AG09309 (cell line): ENCODE measurements at places on chromosomes 12 and 14.

DNA sequence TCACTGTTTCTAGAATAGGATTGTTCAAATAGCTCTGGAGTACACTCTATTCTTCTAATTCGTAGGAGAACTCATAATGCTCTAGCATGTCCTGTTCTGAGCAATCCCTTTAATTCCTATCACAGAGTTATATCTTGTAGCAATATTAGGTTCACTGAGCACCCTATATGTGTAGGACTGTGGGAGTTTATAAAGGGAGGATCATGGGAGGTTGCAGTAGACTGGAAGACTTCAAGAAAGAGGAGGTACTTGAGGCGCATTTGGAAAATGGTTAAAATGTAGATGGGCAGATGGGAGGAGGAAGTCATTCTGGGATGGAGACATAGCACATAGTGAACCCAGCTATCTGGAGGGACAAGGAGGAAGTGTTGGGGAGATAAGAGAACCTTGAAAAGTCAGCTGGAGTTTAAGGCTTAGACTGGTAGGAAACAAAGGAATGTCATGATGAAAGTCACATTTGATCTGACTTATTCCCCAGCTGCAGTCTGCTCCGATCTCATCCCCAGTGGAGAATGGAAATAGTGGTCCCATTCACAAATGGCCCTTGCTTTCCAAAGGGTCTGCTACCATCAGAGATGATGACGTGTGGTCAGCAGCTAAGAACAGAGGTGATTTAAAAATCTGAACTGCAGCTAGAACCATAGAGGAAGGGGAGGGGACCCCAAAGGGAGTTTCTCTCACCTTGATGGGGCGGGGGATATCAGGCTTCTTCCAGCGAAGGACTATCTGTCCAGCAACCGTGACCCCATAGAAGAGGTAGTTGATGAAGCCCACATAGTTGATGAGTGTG is 10.1 kb upstream of the CEBPE start:
- no peak for DNase-seq

DNA sequence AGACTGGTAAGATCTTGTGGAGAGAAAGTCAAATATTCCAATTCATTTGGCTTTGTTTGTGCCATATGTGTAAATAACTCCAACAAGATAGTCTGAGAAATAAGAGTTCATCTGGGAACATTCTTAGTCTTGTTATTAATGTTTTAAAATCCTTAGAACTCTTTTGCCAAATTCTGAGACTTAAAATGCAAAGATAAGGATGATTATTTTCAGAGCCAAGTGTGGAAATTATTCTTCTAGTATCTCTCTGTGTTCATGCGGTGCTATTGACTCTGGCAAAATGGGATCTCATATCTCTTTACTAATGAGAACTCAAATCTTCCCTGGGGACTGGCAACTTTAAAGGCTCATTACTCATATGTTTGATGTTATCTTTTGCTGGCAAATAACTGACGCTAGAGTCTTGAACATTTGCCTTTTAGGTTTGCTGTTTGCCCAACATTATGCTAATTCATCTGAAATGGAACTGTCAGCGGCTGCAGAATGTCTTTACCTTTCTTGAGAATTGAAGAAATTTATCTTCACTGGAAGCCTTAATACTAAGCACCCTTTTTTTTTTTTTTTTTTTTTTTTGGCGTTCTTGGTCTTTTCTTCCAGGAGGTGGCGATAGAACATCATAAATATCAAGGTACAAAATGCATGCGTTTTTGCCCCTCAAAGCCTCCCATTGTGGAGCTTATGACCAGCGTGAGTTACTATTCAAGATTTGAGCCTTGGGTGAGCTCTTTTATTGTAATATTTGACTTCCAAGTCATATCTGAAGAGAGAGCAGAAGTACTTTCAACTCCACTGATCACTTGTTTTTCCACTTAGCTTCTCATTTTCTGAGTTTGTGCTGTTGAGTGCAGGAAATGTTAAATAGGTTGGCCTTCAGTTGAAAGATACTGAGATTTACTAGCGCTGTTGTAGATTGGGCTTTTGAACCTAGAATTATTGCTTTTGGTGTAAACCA is 86.5 kb downstream of the CAND1 start:
- no peak for DNase-seq

- DNase-seq, result no peak
Measured at GRCh38 chr12:64691227-64691794, 67.9 kb downstream of the GNS start.

DNA sequence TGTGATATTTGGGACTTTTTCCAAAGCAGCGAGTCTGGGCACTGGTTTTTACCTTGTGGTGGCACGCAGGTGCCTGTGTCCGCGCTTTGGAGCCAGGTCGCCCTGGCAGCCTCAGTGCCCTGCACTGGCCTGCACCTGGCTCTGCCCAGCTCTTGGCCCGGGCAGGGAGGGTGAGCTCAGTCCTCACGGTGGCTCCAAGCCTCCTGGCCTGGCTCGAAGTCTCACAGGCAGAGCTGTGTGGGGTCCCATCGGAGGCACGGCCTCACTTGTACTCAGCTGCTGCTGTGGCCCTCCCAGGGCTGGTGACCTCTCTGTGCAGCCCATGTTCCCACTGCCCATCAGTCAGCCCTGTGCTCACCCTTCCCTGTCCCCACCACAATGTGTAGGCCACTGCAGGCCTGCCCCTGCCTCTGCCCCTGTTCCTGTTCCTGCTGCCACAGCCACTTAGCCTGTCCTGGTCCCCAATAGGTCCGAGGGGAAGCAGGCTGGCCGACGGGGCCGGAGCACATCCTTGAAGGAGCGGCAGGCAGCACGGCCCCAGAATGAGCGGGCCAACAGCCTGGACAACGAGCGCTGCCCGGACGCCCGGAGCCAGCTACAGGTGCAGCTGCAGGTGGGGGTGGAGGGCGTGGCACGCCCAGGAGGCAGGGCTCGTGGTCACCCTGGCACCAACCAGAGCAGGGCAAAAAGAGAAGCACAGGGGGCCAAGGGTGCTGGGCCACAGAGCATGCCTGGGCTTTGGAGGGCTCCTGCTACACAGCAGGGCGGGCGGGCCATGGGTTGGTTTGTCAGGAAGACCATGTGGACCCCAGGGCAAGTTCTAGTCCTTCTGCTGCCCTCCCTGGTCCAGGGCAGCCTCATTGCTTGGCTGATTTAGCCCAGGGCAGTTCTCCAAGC is 16.6 kb upstream of the TEX22 start:
- no peak for DNase-seq

DNA sequence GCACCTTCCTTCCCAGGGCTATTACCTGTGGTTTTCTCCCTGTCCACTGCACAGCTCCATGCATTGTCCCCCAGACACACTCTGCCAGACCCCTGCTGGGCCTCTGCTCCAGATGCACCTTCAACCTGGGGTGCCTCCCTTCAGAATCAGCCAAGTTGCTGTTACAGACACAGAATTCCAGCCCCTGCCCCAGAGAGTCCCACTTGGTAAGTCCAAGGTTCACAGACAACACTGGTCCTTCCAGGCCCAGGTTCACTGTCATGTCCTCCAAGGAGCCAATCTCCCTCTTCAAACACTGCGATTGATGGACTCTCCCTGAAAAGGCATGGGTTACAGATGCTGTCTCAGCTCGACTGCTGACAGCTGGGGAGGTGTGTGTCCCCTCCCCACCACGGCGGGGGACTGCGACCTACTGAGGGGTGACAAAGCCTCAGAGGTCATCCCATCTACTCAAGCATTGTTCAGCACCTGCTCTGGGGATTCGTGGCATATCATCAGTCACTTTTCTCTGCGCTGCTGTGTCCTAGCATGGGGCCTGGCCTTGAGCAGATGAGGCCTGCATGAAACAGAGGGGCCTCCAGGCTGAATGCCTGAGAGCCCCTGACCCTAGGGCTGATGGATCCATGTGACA is 24.3 kb downstream of the CALM1 start:
- DNase-seq, result no peak

GRCh38 chr12:114678028-114678427 is 5.9 kb downstream of the TBX3 start:
- DNase-seq, result no peak

DNA sequence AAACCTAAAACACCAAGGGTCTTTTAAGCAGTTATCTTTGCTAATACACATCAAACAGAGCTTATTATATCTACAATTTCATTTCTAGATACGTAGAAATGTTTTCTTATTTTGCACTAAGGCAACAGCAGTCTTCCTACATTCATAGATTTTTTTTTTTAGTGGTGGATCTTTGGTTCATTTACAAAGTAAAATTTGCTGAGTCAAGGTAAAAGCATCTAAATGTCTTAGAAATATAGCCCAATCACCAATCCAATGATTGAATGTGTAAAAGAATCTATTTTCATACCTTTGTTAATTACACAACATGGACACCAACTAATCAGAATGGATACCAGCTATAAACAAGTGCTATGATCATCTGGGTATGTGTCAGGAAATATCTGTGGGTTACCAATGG is 272.2 kb upstream of the TMPO start:
- no peak for DNase-seq

GRCh38 chr14:43449291-43449690 is 1057.8 kb downstream of the FSCB start:
- no peak for DNase-seq

- DNase-seq, result no peak
Measured at GRCh38 chr12:27964123-27964522, 8.4 kb downstream of the PTHLH start.

DNA sequence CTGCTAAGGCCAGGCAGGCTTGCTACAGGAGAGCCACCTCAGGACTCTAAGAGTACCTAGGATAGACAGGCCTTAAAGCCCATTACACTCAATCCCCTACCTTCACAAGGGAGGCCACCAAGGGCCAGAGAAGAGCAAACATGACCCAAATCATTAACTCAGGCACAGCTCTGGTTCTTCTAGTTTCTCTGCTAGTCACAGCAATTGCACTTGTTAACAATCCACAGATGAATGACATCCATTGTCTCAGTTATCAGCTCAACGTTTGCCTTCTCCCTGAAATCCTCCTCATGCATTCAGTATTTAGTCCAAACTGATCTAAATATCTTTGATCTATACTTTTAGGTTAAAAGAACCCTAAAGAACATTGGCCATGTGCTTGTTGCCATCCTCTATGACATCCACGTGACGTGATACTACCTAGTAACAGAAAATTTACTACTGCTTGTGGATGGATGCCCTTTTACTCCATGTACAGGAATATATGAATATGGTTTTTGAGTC is 164.5 kb downstream of the STXBP6 start:
- no peak for DNase-seq

GRCh38 chr14:32244404-32244803 is 41.3 kb upstream of the RNU6-8 start:
- DNase-seq, result no peak

DNA sequence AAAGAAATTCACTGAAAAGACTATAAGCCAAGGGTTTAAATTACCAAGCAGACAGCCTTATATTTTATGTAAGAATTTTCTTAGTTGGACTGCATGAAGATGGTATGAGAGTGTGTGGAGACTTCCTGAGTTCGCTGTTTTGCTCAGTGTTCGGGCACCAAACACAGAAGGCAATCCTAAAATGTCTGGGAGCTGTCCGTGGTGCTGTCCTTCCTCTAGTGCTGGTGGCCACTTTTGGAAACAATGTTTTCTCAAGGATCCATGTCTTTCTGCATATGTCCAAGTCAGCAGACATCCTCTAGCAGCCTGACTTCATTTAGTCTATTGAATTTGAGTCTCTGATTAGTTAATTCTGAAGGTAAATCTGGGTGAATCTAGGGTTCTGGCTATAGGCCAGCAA is 135.8 kb downstream of the SLC8A3 start:
- no peak for DNase-seq

GRCh38 chr12:131103669-131104462 is 150.2 kb downstream of the ADGRD1 start:
- no peak for DNase-seq

DNA sequence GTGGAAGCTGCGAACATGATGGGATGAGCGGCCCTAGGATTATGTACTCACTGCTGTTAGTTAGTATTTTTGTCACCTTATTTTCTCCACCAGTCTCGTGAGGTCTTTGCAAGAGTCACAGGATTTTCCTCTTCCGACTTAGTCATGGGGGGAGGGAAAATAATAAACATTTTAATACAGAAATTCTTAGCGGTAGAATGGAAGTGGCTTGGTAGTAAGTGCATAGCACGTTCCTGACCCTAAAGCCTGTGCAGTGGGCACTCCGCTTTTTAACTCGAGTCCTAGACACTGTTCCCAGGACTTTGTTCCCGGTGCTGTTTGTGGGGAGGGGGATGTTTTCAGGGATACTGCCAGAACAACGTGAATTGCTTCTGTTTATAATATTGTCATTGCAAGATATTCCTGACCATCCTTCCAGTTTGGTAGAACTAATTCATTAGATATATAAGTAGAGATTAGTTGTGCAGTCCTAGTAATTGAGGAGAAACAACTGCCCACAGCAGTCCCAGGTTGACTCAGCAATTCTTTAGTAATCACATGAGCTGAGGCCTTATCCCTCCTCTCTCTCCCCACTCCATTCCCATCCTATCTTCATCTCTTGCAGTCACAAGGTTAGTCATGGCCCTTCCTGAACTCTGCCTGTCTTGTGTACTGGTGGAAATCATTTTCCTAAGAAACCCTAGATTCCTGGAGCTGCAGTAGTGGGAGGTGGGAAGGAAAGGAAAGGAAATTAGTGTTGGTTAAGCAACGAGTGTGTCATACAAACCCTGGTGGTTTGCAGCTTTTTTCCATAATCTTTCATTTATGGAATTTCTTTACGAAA is 799 bp downstream of the SLC38A6 start:
- peak; percentile 80 for DNase-seq
